Daoy (cell line): ENCODE measurements at places on chromosomes 13 and 19. TPM values are rescaled to one million over a fixed set of nuclear protein-coding genes. Genes with fewer than 3 reads are reported as not detected.
A peak's percentile ranks its signal among the peaks of the same experiment; 100 is the strongest.

- DNase-seq: no peak
Measured at GRCh38 chr13:26760832-26761582, 421 bp upstream of the GPR12 start.

The ZNF296 gene
- total RNA-seq: 0.06 TPM in 1 of 2 replicates, not detected in the other

The WIZ gene
- total RNA-seq: 5.7 and 7.0 TPM in 2 replicates

GRCh38 chr13:112073245-112074138, 6.5 kb downstream of the SOX1 start:
- peak; percentile 27 for DNase-seq

- no peak for DNase-seq
Measured at GRCh38 chr19:58182577-58182988, 278 bp upstream of the ZNF274 start.

The CGB3 gene
- 5.3 and 11.9 TPM in 2 replicates for total RNA-seq
